Activated T-cell treated with anti-CD3 and anti-CD28 coated beads for 48 hours (primary cell): ENCODE measurements at places on chromosomes 7 and 10.

- no peak for DNase-seq
These were observed 535.0 kb upstream of the NRP1 start for GRCh38 chr10:33869481-33869880.

- DNase-seq, result no peak
These were observed 39.3 kb downstream of the CPVL start for GRCh38 chr7:29107056-29107455.

- DNase-seq, result no peak
These were observed 164.3 kb downstream of the BMPER start for GRCh38 chr7:34069676-34070075.

DNA sequence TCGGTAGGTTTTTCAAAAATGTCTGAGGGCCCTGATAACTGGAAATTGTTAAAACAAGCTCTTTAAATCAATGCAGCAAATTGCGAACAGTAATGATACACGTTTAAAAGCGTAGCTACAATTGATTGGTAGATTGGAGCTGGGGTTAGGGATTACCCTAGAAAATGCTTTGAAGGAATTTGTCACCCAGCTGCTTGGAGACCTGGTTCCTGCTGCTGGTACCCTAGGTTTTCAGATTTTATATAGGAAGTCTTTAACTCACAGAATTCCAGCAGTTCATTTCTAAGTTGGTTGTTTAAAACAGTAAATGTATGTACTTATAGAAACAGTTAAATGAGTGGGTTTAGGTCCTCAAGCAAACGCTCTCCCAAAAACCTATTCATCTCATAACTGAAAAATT is 1.5 kb downstream of the HECTD2 start:
- no peak for DNase-seq

GRCh38 chr7:38283809-38284208 is 10.4 kb upstream of the TARP start:
- no peak for DNase-seq

DNA sequence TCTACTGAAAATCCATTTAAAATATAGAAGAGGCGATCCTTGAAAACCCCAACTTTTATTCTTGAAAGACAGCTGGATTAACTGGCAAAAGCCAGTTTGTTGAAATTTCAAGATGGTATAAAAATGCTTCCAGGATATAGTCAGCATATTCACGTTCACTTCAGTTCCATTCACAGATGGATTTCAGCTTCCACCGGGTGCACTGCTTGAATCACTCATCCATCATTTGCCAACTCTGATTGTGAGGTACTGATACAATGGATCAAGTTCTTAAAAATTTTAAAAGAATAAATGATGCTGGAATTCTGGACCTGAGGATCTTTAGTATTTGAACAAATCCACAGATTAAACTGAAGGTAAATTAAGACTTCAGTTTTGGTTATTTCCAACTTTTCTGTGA is 2.4 kb downstream of the PURB start:
- no peak for DNase-seq

GRCh38 chr10:34049887-34050286 is 715.4 kb upstream of the NRP1 start:
- peak; percentile 6 for DNase-seq

- no peak for DNase-seq
These were observed 59.1 kb downstream of the TASOR2 start for GRCh38 chr10:5743736-5744135.

GRCh38 chr10:88114368-88114767 is 250.9 kb downstream of the PTEN start:
- DNase-seq, result no peak

GRCh38 chr7:3434611-3435010 is 133.6 kb downstream of the SDK1 start:
- no peak for DNase-seq

- DNase-seq, result no peak
These were observed 23.2 kb upstream of the PDK4 start for GRCh38 chr7:95619517-95619916.

DNA sequence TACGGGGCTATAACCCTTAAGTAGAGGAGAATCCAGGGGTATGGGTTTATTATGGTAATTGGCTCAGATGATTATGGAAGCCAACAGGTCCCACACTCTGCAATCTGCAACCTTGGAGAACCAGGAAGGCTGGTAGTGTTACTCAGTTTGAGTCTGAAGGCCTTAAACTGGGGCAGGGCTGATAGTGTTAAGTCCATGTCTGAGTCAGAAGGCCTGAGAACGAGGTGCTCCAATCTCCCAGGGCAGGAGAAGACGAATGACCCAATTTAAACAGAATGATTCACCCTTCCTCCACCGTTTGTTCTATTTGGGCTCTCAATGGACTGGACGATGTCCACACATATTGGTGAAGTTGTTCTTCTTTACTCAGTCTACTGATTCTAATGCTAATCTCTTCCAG is 244.5 kb upstream of the PTER start:
- DNase-seq, result no peak

DNA sequence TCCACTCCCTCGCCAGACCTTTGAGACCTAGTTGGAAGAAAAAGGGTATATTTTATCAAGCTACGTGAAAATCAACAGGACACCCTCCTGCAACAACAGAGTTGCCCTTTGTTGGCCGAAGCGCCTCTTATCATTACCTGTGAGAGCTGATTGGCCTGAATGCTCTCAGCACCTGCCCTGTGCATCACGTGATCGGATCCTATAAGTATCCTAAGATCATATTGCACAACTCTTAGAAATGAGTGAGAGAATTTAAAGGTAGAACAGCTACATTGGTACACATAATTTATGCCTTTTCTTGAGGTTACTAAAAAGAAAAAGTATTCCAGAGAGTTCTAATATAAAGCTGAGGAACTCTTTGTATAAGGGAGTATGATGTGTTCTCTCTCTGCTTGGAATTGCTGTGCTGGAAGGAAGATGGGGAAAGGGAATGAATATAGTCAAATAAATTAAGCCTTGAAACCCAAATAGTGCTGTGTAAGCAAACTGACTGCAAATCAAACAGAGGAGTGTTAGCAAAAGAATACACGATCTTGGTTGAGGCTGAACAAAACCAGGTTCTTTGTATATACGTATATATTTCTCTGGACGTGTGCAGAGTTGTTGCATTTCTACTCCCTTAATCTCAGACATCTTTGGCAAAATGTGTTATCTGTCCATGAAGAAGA is 69.3 kb downstream of the LRRC4 start:
- DNase-seq, result no peak

- no peak for DNase-seq
These were observed 11.9 kb downstream of the STEAP1B start for GRCh38 chr7:22487978-22488642.

DNA sequence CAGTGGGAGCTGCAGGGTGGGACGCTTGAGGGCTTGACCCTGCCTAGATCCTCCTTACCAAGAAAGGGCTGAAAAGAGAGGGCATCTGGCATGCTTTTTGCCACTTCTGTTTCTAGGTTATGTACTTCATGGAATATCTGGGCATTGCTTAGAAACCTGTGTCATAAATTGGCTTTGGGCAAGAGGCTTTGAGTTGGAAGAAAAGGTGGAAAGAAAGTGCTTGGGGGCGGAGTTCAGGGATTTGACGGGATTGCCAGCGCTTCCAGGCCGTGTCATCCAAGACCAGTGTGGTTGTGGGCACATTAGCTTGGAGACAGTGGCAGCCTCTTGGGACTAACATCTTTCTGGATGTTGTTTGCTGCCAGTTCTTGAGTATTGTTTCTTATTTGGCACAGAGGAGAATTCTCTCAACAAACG is 825 bp downstream of the ZNF862 start:
- DNase-seq, result no peak

DNA sequence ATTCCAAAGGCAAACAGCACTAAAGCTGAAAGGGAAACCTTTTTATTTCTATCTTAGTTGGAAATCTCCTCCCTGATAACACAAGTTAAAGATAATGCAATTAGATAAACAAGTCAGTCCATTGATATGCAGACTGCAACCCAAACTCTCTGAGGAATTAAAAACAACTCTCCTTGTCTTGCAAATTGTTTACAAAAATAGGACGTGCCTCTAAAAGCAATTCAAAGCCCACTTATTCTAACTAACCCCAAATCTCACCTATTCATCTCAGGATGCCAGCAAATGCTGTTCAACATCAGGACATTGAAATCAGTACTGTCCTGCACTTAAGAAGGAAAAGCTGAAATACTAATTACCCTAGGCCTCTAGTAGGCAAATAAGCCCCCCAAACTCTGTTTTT is 12.8 kb downstream of the SHTN1 start:
- DNase-seq, result no peak
